ENCODE measurements at places on chromosomes 1 and 21. TPM values are rescaled to one million over a fixed set of nuclear protein-coding genes. Genes with fewer than 3 reads are reported as not detected.

The PGD gene
- total RNA-seq: 197 TPM

- no peaks in the 10 kb centered on the region for H3K36me3 ChIP-seq
- DNase-seq: no peak
- H3K27ac ChIP-seq: no peak overlapping the region
- peaks cover 25% of the 10 kb centered on the region for H3K27me3 ChIP-seq
- peaks cover 5% of the 10 kb centered on the region for H3K4me1 ChIP-seq
- H3K4me3 ChIP-seq: no peak overlapping the region
Measured at GRCh38 chr1:7885513-7886404, 32.9 kb upstream of the UTS2 start.

- no peaks in the 10 kb centered on the region for H3K27me3 ChIP-seq
- no peak overlapping the region for H3K27ac ChIP-seq
- no peaks in the 10 kb centered on the region for H3K4me1 ChIP-seq
- H3K36me3 ChIP-seq: peaks cover 25% of the 10 kb centered on the region
- H3K4me3 ChIP-seq: no peak overlapping the region
Measured at GRCh38 chr1:180415236-180415848, 87.0 kb downstream of the ACBD6 start.

DNA sequence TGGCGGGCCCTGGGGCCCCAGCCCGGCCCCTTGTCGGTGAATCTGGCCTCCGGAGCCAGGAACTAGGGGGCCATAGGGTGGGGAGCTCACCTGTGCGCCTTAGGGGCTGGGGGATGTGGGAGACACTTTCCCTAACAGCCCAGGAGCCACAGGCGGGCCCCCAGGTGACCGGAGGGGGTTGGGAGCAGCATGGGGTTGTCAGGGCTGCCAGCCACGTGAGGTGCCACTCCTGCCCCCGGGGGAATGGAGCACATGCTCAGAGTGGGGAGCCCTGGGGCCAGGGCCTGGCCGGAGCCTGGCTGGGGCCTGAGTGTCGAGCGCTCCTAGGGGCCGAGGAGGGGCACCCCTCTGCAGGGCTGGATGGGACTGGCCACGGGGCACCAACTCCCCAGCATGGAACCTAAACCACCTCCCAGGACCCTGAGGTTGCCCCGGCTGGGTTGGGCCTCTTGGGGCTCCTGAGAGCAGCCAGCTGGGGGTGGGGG is 19.9 kb downstream of the PRXL2B start:
- H3K36me3 ChIP-seq: no peaks in the 10 kb centered on the region
- peaks cover 9% of the 10 kb centered on the region for H3K4me1 ChIP-seq
- no peak for DNase-seq
- peaks cover 12% of the 10 kb centered on the region for H3K27me3 ChIP-seq
- no peak overlapping the region for H3K4me3 ChIP-seq
- H3K27ac ChIP-seq: no peak overlapping the region

DNA sequence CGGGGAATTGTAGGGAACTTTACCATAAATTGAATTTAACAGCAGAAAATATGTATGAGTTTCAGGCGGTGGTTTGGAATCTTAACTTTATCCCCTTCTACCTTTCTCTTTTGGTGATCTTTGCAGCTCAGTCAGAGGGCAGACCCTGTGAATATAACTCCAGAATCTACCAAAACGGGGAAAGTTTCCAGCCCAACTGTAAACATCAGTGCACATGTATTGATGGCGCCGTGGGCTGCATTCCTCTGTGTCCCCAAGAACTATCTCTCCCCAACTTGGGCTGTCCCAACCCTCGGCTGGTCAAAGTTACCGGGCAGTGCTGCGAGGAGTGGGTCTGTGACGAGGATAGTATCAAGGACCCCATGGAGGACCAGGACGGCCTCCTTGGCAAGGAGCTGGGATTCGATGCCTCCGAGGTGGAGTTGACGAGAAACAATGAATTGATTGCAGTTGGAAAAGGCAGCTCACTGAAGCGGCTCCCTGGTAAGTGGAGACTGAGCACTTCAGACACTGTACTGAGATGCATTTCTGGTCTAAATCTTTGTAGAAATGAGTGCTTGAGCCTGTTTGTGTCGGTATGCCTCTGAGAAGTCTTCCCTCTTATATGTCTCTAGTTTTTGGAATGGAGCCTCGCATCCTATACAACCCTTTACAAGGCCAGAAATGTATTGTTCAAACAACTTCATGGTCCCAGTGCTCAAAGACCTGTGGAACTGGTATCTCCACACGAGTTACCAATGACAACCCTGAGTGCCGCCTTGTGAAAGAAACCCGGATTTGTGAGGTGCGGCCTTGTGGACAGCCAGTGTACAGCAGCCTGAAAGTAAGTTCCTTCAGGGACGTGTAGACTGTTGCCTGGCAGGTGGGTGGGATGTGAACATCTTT is 1.5 kb downstream of the CCN1 start:
- no peaks in the 10 kb centered on the region for H3K27me3 ChIP-seq
- peak overlapping the region; percentile 99 for H3K27ac ChIP-seq
- peaks cover 22% of the 10 kb centered on the region for H3K36me3 ChIP-seq

The SERPINC1 gene
- not detected for total RNA-seq
